Right forelimb (tissue), 1 donor: ENCODE measurements at places on chromosomes 12 and 14.
A peak's percentile ranks its signal among the peaks of the same experiment; 100 is the strongest.

- no peak for DNase-seq
These were observed 19.6 kb downstream of the APOBEC1 start for GRCh38 chr12:7646178-7646475.

DNA sequence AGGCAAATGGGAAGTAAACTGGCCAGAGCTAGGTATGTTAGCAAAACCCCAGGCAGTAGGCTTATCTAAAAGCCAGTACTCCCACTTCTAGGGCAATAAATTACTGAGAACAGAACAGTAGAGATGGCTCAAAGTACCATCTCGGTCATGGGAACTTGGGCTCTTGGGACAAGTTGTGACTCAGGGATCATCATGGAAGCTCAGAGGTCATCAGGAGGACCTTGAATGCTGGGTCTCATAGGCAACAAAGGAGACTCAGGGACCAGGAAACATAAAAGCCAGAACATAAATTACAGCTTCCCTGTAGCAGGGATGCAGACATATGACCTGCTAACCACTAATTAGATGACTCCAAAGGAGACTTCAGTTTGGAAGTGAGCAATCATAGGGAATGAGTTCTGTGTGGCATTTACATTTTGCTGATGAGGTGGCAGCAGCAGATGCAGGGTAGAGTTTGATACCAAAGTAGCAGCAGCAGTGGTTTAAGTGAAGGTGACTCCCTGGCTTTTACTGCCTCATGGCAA lies 97.6 kb upstream of the SCAF11 start:
- no peak for DNase-seq

- DNase-seq = no peak
These were observed 35.1 kb downstream of the OR10P1 start for GRCh38 chr12:55671746-55672145.

DNA sequence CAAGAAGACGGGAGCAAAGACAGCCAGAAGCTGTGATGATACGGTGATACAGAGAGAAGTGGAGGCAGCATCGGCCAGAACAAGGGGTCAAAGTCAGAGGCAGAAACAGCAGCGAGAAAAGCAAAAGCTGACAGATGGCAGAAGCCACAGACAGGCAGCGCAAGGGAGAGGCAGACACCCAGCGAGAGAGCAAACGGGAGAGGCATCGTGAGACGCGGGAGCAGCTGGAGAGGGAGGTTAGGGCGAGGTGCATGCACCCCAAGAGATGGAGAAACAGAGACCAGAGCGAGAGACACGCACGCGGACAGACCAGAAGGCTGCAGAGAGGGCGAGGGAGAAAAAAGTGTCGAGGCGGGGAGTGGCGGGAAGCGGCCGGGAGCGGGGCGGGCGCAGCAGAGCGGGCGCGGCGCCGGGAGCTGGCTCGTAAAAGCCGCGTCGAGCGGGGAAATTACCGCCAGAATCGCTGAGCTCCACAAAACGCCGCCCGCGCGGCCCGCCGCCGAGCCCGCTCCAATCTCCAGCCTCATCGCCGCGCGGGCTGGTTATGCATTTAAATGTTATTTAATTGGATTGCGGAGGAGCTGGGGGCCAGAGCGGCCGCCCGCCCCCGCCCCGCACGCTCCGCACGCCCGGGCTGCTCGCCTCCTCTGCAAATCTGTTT lies 15.6 kb downstream of the SMUG1 start:
- DNase-seq = peak; percentile 74

- no peak for DNase-seq
These were observed 22.2 kb downstream of the ARF6 start for GRCh38 chr14:49915085-49915484.

DNA sequence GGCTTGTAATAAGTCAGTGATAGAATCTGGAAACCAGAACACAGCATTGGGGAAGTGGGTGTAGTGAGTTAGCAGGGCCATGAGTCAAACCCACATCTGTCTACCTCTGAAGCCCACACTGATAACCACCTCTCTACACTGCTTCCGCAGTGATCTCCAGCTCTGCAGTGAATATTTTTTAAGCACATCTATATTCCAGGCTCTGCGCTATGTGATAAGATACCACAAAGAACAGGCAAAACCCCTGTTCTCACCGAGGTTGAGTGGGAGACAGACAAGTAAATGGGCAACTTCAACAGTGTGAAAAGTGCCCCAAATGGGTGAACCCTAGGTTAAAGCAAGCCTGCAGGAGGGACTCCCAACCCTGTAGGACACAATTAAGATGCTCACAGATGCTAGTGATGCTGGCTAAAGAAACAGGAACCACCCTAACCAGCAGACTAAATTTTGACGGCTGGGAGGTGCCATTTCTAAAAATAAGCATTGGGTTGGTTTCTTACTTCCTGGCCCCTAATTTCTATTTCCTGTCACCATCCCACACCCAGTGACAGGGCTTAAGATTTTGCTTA lies 375.0 kb downstream of the DPF3 start:
- DNase-seq = no peak

GRCh38 chr12:53501615-53502181 lies 615 bp downstream of the TARBP2 start:
- no peak for DNase-seq

DNA sequence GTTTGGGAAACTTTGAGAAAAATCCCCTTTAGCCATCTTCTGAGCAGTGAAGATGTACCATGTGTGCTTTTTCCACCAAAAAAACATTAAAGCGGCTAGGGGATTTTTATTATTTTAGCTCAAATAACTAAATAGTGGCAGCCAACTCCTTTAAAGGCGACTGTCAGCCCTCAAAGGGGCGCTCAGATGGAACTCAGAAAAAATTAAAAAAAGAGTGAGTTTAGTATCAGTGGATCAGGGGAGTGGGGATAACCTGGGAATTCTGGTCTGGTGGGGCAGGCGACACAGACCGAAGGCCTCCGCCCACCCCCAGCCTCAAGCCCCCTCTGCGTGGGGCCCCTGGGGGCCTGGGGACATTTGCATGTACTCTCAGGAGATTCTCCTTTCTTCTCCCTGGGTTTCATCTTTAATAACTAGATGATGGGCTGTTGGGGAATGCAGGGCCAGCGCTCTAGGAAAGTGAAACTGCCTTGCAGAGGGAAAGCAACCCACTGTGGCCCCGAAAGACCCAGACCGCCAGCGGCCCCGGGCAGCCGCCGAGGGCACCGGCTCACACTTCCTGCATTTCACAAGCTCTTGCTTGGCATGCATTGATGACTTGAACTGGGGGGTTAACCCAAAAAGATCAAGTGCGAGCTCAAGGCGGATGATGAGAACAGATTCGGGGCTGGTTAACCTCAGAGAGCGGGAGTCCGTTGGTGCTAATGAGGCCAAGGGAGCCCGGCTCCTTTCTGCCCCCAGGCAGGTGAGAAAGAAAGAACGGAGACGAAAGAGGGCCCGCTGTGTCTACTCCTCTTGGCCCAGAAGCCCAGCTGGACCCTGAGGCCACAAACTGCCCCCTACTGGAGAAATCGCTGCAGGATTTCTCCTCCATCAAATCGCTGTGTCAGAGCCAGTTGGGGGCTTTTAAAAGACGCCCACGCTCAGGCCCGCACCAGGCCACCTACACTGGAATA lies 7.3 kb upstream of the BATF start:
- DNase-seq = peak; percentile 56

DNA sequence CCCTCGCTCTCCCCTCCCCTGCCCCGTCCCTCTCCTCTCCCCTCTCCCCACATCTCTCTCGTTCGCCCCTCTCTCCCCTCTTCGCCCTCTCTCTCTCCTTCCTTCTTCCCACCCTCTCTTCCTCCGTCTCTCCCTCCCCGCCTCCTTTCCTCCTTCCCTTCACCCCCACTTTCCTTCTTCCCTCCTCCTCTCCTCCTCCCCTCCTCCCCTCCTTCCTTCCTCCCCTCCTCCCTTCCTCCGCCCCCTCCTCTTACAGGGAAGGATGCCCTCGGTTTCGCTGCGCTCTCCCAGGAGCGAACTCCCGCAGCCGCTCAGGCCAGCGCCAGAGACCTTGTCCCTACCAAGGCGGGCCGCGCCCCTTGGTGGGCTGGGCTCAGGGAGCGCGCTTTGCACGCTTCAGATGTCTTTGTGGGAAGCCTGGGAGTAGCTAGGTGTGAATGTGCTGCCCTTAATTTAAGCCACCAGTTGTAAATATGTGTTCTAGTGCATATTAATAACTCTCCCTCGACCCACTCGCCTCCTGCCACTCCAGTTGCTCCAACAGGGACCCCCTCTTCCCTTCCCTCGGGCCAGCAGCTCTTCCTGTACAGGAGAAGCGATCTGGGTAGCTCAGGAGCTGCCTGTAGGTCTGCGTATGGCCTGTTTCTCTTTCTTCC lies 13.3 kb upstream of the MAP3K9 start:
- peak; percentile 43 for DNase-seq

DNA sequence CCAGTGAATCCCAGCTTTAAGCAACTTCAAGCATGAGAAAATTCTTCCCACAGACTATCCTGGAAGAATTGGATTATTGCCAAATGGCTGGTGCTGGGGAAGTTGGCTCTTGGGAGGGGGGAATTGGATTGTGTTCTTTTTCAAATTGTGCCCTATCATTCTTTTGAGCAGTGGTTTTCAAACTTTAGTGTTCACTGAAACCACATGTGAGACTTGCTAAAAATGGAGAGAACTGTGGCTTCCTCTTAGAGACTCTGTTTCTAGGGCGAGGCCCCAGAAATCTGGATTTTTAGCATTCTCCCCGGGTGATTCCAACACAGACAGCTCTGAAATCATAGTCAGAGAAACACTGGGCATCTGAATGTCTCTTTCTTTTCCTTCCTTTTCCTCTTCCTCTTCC lies 14.3 kb upstream of the OTUB2 start:
- DNase-seq = no peak

DNA sequence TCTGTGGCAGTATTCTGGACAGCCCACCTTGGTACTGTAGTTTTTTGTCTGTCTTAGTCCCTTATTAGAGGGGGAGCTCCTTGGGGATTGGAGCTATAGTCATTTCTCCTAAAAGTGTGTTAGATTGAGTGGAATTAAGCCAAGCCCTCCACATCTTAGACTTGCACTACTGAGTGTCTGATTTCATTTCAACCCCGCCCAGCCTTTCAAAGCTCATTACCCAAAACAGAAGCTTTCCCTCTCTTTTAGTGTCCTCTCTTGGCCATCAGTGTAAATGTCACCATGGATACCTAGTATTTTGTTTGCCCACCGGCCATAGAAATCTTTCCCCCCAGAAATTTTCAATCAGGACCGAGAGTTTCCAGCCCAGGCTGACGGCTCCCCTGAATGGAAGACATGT lies 74.5 kb downstream of the LRRC74A start:
- DNase-seq = no peak

DNA sequence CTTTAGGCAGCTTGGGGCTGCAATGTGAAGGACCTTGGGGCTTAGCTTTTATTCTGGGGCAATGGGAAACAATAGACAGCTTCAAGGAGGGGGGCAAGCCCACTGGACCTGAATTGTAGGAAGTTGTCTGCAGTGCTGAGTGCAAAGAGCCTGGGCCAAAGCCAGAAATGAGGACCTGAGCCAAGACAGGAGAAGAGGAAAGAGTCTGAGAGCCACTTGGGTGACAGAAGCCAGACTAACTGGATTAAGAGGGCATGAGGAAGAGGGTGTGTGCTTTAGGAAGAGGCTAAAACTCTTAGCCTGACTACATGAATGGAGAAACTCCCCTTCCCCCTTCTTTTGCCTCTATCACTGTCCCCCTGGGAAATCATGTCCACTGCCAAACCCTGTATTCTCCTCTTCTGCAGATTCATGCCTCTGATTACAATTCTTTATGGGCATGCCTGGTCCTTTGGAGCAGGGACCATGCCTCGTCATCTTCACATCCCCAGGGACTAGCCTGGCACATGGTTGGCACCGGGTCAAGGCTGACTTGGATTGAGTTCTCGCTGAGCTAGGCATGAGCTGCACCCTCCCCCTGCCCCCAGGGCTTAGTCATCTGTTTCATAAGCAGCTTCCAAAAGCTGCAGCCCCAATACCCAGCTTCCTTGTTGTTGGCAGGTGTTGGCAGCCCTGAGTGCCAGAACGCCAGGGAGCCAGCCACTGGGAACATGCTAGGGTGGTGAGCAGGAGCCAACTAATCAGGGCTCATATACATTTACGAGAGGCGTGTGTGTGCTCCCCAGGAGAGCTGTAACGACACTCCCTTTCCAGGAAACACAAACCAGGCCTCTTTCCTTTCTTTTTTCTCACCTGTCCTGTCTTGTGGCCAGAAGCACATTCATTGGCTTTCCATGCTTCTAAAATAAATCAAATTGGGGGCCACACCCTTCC lies 27.7 kb upstream of the JDP2 start:
- DNase-seq = peak; percentile 74

- DNase-seq = no peak
These were observed 8.6 kb downstream of the CIPC start for GRCh38 chr14:77106666-77107065.

DNA sequence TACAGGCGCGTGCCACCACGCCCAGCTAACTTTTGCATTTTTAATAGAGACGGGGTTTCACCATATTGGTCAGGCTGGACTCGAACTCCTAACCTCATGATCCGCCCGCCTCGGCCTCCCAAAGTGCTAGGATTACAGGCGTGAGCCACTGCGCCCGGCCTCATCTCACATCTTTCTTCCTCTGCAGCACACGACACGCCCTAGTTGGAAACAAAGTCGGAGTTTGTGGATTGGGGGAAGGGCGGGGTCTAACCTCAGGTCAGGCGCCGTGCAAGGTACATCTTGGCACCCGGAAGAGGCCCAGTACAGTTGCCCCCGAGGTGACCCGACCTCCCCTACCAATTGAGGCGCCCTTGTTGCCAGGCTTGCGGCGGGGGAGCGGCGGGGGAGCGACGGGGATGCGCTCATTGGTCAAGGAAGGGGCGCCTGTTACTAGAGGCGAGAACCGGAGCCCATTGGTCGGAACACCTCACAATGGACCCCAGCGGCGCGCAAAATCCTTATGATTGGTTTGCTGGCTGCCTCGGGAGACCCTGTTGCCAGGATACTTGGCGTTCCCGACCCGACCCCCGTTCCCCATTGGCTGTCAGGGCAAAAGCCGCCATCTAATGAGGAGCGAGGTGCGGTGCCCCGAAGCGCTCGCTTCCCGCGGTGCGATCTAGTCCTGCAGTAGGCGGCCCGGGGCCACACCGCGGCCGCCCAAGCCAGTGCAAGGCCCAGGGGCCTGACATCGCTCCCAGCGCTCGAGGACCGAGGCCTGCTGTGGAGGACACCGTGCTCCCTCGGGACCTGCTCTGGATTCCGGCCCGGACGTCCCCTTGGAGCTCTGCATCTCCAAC lies at the start of gene REC8:
REC8 (plus strand) TSS at position 659 of the 839 bp plus-strand sequence. CDS start 473 bp downstream, outside the sequence.
- peak; percentile 90 for DNase-seq

GRCh38 chr12:52155048-52155868 lies 36.6 kb downstream of the KRT80 start:
- no peak for DNase-seq

- DNase-seq = peak; percentile 41
These were observed 208.0 kb downstream of the SLC41A2 start for GRCh38 chr12:104750061-104750460.

GRCh38 chr12:7067096-7067495 lies 6.6 kb downstream of the C1S start:
- DNase-seq = no peak

- no peak for DNase-seq
These were observed 17.9 kb downstream of the DENND5B start for GRCh38 chr12:31572900-31573600.

DNA sequence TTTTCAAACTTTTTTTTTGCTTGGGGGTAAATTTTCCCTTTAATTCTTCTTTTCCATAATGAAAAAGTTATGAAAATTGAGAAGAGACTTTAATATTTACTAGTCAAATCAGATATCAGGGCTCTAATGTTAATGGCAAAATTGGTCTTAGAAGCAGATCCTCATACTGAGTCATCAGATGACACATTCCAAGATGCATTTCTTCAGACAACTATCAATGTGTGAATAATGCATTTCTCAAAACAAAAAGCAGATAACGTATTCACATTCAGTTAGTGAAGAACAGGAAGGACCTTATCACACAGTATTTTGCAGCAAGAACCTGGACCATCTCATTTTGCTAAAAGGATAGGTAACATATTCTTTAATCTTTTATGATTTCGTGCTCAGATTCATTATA lies 130.7 kb downstream of the GPHN start:
- no peak for DNase-seq

- DNase-seq = no peak
These were observed 623.5 kb downstream of the FLRT2 start for GRCh38 chr14:86153480-86153879.
